ENCODE measurements at places on chromosomes 5 and 9. TPM values are rescaled to one million over a fixed set of nuclear protein-coding genes. Genes with fewer than 3 reads are reported as not detected.

Gene PCDHA7
- not detected for total RNA-seq

Gene CA9
- total RNA-seq = 0.82 TPM

Gene QRFP
- total RNA-seq = not detected

Gene CTXN3
- total RNA-seq = not detected

Gene PRLR
- total RNA-seq = not detected

Gene SH3TC2
- total RNA-seq = not detected

Gene SLC45A2
- not detected for total RNA-seq

Gene SPATA31E1
- not detected for total RNA-seq

Gene ANKRD18A
- total RNA-seq = 4.5 TPM

Gene MELK
- 54.2 TPM for total RNA-seq

Gene CCNO
- total RNA-seq = not detected

Gene ARL10
- total RNA-seq = 18.1 TPM

Gene TGFBI
- not detected for total RNA-seq

Gene GNA14
- not detected for total RNA-seq

Gene NEUROG1
- not detected for total RNA-seq

Gene GLRA1
- total RNA-seq = not detected

Gene PROB1
- total RNA-seq = 9.2 TPM

Gene PCDHGA7
- 0.05 TPM for total RNA-seq

Gene F2RL1
- 0.14 TPM for total RNA-seq

Gene OBP2B
- total RNA-seq = not detected

Gene ANKRD34B
- not detected for total RNA-seq

Gene FOXD4L3
- not detected for total RNA-seq

Gene INSL6
- not detected for total RNA-seq

Gene WNT8A
- total RNA-seq = not detected

Gene PLPP7
- total RNA-seq = not detected

Gene CYSRT1
- 0.68 TPM for total RNA-seq

Gene FST
- 0.75 TPM for total RNA-seq

Gene GARIN3
- 0.19 TPM for total RNA-seq
